Bone marrow (tissue), 2 donors: ENCODE measurements at places on chromosomes 12 and 14.

DNA sequence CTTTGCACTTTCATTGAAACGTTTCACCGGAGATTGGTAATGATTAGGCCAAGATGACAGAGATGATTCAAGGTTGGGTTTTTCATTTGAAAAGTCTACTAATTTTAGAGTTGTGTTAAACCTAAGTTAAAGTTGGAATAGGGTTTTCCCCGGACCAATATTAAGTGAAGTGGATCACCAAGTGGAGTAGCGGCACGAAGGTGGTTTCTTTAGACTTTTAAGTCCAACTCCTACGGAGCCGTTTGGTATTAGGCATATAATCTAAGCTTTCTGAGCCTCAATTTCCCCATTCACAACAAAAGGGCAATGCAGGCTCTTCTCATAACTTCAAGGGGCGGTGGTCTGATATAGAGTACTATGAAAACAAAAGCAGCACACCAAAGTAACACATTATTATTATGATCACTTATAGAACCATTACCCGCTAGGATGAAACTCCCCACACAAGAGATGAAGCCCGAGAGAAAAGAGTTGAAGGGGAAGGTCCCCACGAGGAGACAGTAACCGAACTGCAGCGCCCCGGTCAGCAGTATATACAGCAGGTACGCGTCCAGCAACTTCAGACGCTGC, 413 bp downstream of the DAD1 start:
- DNase-seq = no peak

DNA sequence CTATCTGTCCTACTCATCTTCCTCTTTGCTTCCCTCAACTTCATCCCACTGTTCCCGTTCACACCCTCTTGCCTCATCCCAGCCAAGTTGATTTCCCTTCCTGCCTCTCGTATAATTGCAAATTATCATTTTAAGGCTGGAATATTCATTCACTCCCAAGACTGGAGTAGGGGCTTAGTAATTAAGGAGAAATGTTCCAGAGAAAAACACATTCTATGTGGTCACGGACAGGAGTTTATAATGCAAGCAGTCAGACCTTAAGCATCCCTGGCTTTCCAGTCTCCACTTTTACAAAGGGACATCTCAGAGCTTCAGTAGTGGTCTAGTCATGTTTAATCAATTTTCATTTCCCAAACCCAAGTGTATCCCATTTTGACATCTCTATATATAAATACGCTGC, 54.9 kb downstream of the TMEM132D start:
- no peak for DNase-seq

GRCh38 chr12:51621156-51621922, 30.3 kb downstream of the SCN8A start:
- no peak for DNase-seq

- no peak for DNase-seq
Observed at GRCh38 chr12:51951843-51952722, 584 bp downstream of the ACVR1B start.

- DNase-seq = no peak
Observed at GRCh38 chr14:95192311-95192710, 35.0 kb upstream of the DICER1 start.

DNA sequence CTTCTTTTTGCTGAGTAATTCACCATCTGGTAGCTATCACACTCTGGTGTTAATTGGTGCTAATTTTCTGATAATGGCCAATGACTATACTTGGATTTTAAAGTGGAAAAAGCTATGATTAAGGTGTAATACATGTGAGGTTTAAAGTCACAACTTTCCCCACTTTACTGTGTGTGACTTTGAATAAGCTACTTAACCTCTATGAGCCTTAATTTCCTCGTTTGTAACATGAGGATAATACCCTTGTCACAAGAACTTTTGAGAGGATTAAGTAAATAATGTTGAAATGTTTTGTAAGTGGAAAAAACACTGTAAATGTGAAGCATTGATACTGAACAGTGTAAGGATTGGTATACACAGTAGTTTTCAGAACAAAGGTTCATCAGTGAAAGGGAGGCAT, 65.3 kb downstream of the MSRB3 start:
- DNase-seq = no peak

GRCh38 chr12:127108360-127109215, 1158.4 kb upstream of the TMEM132C start:
- DNase-seq = no peak

- DNase-seq = peak; percentile 58
Observed at GRCh38 chr14:74860899-74861733, 14.8 kb downstream of the PROX2 start.

DNA sequence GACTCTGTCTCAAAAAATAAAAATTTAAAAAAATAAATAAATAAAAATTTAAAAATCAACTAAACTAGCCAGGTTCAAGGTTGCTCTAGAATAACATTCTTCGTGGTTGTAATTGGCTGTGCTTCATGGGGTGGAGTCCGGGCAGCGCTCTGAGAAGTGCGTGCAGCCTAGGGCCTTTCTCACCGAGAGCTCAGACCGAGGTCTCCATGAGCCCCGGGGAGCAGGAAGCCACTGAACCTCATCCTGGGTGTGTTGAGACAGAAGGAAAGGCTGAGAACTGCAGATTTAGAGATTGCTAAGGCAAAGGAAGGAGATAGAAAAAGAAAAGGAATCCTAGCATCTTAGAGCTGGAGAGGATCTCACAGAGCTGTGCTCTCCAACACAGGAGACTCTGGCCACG, 14.7 kb downstream of the P2RX4 start:
- DNase-seq = no peak

DNA sequence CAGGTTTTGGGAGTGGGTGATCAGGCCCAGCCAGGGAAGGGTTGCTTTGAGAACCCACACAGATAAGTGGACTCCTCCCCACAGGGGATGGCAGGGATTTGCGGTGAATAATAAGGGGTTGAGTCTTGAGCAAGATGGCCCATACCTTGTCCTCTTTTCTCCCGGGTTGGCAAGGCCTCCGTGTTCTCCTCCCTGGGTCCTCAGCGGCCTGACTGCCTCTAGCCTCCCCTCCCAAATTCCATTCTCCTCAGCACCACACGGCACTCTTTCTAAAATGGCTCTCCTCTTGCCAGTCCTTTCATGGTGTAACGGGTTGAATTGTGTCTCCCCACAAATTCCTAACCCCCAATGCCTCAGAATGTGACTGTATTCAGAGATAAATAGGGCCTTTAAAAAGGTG, 70.0 kb downstream of the CHST11 start:
- DNase-seq = no peak

- DNase-seq = no peak
Observed at GRCh38 chr12:12902036-12902435, 10.7 kb downstream of the GPRC5A start.

DNA sequence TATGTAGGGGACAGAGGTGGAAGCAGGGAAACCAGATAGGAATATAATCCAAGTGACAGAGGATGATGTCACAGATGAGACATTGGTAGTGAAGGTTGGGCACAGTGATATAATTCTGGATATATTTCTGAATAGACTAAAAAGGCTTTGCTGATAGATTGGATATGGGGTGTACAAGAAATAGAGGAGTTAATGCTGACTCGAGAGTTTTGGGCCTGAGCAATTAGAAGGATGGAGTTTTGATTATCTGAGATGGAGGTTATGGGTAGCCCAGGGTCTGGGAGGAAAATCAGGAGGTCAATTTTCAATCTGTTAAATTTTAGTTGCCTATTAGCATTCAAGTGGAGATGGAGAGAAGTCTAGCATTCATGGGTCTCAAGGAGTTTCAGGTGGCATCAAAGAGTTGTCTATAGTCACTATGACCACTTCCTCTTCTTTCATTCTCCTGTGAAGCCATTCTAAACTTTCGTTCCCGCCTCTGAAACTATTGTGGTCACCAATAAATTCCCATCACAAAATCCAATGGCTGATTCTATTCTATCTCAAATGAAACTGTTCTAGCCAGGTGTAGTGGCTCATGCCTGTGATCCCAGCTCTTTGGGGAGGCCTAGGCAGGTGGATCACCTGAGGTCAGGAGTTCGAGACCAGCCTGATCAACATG, 10.6 kb upstream of the ANO6 start:
- DNase-seq = no peak

DNA sequence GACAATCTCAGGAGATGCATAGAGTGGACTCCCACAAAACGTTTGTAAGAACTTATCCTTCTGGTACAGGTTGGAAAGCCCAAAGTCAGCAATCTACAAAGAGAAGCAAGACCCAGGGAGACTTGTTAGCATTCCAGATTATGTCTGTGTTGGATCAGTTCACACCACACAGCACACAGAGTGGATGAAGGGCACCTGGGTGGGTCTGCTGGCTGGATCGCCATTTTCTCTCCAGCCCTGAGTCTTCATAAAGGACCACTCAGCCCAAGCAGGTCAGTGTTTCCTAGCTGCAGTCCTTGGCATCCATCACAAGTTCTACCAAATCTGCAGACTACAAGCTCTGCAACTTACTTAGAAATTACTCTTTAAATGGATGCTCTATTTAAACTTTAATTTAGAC, 66.0 kb downstream of the NUAK1 start:
- no peak for DNase-seq

GRCh38 chr12:33708935-33709334, 269.3 kb upstream of the SYT10 start:
- DNase-seq = no peak

DNA sequence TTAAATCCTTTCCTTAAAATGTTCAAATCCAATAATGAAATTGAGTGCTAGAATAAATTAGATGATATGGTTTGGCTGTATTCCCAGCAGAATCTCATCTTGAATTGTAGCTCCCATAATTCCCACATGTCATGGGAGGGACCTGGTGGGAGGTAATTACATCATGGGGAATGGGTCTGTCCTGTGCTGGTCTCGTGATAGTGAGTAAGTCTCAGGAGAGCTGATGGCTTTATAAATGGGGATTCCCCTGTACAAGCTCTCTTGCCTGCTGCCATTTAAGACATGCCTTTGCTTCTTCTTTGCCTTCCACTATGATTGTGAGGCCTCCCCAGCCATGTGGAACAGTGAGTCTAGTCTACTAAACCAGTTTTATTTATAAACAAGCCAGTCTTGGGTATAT, 508.5 kb downstream of the ETNK1 start:
- no peak for DNase-seq

- no peak for DNase-seq
Observed at GRCh38 chr14:95314609-95315008, 5.1 kb downstream of the CLMN start.

GRCh38 chr12:31105668-31106067, 32.0 kb downstream of the DDX11 start:
- DNase-seq = no peak

- DNase-seq = no peak
Observed at GRCh38 chr12:12167847-12168246, 97.1 kb downstream of the BCL2L14 start.

DNA sequence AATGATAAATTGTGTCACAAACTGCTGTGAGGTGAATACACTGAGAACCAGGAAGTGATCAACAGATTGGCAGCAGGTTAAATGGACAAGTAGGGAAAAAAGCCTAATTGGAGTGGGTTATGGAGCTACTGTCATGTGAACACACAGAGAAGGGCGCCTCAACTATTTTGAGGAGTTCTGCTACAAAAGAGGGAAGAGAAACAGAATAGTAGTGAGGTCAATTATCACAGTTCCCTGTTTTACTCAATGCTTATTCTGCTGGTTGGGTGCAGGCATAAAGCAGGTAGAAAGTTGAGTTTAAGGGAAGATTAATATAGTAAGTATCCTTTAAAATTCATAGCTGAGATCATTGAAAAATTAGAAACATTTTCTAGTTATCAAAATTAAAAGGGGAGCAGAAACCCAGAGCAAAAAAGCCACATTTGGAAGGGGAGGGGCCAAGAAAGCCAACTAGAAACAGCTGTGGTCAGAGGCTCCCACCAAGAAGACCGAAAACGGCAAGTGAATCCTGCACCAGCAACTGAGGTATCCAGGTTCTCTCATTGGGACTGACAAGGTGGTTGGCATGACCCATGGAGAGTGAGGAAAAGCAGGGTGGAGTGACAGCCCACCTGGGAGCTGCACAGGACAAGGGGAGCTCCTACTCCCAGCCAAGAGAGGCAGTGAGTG, 105.7 kb downstream of the ZC3H14 start:
- no peak for DNase-seq

- DNase-seq = no peak
Observed at GRCh38 chr14:36661506-36662257, at the start of gene PAX9. PAX9 (plus strand) TSS chr14:36661860; CDS start chr14:36662090, 230 bp downstream.

DNA sequence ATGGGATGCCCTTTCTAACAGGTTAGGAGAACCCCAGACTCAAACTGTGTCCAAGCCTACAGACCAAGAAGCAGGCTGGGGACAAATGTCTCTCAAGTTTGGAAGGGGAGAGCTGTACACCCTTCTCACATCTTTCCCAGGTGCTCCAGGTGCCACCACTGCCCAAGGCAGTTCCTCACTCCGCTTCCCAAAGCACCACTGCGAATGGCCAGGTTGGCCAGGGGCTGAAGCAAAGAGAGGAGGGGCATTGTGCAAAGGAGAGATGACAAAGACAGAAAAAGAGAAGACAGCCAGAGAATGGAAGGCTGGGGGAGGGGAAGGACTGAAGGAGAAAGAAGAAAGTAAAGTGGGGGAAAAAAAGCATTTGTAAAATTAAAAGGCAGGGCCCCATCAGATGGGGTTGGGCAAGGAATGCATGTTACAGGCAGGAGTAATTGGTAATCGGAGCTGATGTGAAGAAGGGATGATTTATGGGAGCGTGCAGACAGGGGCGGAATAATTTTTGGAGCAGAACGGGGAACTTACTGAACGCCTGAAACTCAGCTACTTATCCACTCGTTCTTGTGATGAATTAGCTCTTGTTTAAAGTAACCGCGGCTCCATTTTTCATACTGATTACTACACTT, 165.8 kb downstream of the ESRRB start:
- DNase-seq = no peak

DNA sequence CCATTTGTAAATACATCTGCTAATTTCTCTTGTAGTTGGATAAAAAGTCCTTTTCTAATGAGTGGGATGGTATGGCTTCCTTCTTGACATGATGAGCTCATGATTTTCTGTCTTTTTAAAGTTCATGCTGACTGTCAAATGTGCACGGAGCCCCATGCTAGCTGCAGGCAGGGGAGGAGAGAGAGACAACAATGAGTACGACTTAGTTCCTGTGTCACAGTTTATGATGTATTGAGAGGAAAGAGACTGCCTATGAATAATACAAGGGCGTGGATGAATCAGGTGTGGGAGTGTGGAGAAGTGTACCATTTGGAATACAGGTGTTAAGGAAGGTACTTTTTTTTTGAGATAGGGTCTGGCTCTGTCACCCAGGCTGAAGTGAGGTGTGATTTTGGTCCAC, 10.7 kb upstream of the TBC1D30 start:
- no peak for DNase-seq

DNA sequence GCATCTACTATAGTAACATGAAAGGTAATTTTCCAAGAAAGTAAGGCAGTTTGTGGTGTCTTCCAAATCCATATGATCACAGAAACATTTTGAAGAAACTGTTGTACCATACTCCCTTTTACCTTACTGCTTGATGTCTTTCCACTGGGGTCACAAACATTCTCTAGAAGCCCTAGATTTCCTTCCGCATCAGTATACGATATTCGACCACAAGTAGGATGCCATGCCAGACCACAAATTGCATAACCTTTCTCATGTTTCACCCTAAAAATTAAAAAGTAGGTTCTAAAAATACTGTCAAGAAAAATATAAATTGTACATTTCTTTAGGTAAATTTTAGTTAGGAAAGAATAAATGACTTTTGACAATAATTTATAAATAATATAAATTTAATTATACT, 26.5 kb downstream of the WDHD1 start:
- peak; percentile 57 for DNase-seq
